ENCODE measurements at places on chromosomes 4 and X.
A peak's percentile ranks its signal among the peaks of the same experiment; 100 is the strongest.

GRCh38 chrX:81238166-81238565, 36.3 kb downstream of the SH3BGRL start:
- DNase-seq: no peak

DNA sequence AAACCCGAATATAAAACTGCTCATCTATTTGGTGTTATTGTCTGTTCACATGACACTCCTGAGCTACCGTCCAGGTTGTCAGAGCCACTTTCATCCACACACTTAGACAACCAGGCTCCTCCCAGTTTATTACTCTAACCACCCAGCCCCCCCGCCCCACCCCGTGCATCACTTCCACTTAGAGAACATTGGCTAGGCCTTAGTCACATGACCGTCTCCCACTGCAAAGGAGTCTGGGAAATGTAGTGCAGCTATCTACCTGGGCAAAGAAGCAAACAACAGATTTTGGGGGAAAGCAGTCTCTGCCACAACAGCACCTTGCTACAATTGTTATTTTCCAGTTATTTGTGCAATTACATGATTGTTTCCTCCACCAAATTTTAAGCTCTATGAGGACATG, 57.6 kb upstream of the RBPJ start:
- no peak for DNase-seq

GRCh38 chr4:138702190-138702824, 313.3 kb upstream of the NOCT start:
- no peak for DNase-seq

- no peak for DNase-seq
Measured at GRCh38 chrX:27350476-27350875, 112.7 kb downstream of the PPP4R3C start.

DNA sequence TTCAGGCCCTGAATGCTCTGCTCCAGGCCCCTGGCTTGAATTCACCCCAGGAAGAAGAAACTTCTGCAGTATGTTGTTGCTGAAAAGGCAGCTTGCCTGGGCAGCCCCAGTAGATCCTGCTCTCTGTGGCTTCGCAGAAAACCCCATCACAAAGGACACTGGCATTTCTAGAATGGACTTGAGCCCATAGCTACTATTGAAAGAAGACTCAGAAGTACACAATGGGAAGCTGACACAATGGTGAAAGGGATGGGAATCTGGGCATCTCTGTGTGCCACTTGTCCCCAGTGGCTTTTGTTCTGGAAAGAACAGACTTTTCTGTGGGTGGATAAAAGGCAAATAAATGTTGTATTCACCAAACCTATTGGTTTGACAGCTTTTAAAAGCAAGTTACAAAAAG, 67.4 kb upstream of the SCML1 start:
- no peak for DNase-seq

- DNase-seq: peak; percentile 27
Measured at GRCh38 chrX:48890934-48891401, 6.6 kb downstream of the TIMM17B start.

DNA sequence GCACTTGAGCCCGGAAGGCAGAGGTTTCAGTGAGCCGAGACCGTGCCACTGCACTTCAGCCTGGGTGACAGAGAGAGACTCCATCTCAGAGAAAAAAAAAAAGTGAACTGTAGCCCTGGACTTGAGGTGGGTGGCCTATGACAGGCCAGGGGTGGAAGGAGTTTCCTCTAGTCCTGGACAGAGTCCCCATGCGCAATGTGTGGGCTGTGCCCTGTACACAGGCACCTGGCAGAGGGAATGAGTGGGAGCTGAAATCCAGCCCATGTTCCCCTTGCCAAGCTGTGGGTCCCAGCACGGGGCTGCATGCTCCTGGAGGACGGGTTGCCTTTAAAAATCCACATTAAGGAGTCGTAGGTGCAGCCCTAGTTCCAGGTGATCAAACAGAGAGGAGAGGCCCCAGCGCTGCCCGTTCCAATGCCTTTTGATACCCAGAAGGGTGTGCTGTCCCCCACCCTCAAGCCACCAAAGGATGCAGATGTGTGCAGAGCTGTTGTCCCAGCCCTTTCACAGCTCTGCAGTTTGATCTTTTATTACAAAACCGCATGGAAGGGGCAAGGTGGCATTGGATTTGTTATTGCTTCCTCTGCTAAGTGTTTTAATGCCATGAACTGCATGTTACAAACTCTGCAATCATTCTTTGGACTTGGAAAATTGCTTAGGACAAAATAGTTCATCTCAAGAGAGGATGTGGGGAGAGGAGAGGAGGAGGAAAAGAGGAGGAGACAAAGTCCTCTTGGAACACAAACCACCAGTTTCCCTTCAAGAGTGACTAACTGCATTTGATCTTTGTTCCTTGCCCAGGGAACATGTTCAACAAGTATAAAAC, 38.0 kb upstream of the PDK3 start:
- no peak for DNase-seq

DNA sequence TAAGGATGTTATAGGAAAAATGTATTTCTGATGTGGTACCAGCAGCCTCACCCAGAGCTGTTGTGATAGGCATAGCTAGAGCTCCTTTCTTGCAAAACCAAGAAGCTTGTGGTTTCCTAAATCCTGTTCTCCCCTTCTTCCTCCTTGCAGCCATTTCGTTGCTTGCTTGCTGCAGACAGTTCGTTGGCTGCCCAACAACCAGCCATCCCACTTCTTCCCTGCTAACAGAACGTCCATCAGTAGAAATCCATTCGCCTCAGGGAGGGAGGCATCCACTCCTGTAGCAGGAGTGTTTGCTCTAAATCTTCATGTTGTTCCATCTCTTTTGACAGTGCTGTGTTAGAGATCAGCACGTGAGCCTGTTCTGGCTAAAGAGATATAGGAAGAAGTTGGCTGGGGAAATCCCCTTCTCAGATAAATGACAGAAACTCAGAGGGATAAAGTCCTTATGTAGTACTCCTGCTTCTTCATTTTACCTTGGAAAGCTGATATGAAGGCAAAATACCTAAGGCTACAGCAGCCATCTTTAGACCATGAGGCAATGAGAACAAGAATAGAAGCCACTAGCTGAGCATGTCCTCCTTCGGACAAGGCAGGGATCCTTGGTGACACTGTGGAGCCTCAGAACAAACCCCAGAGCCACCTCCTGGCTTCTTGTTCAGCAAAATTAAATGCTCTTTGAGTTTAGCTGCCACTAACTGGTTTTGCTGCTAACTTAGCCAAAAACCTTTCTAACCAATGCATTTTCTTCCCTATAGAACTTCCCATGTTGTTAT, 68.4 kb upstream of the RELL1 start:
- no peak for DNase-seq

DNA sequence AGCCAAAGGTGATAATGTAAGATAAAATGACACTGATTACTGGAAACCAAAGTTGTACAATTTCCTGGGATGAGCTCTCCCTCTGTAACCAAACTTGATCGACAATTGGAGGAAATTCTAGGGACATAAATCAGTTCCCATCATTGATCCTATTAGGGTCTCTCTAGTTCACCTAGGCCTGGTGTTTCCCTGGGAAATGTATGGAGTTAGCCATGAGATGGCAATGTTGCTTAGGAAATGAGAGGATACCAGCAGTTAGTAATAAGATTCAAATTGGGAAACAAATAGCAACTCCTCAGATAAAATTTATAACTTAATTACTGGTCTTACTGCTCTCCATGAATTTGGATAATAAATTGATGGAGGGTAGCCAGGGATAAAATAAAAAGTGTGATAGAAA, 52.2 kb downstream of the SPATA18 start:
- DNase-seq: no peak

DNA sequence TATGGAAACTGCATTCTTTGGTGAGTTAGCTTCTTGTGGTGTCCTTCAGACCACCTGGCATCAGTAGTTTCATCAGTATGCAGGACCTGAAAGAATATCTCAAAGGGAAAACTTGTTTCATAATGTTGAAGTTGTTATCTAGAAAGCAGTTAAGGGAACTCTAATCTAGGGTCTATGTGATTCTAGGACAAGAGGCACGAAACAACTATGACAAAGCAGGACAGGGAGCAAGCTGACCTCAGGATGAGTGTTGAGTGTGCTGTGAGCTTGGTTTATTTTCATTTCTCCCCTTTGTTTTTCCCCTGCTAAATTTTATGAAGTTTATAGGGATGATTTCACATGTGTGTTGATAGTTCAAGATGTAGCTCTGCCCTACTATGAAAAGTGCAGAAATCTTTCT, 65.7 kb downstream of the MXRA5 start:
- no peak for DNase-seq

- no peak for DNase-seq
Measured at GRCh38 chr4:153603258-153603657, 80.8 kb upstream of the TLR2 start.

DNA sequence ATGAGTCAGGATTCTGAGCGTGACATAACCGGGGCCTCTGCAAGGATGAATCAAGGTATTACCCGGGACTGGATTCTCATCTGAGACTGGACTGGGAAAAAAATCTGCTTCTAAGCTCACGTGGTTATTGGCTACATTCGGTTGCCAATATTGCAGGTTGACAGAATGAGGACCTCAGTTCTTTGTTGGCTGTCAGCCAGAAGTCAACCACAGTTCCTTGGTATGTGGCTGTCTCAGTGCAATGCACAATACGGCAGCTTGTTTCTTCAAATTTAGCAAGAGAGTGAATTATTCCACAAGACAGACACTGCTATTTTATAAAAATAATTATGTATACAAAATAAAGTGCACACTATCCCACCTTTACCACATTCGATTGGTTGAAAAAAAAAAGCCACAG, 424.2 kb downstream of the KLHL4 start:
- DNase-seq: no peak

GRCh38 chr4:170198747-170199146, 109.0 kb upstream of the AADAT start:
- DNase-seq: no peak

DNA sequence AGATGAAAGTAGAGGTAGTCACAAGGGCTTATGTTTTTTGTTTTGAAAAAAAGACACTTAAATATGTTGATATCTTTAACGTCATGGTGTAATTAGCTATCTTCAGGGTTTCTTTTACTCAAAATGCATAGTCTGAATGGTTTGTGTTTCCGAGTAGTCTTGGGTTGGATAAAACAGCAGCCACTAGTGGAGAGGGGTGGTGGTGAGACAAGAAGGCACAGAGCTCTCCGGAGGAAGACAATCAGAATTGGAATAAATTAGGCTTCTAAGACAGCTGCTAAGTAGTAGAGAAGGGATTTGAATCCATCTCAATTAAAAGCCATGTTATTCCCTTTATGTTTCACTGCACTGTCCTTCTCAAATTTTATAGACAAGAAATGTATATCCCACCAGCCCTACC, 240.4 kb upstream of the VEGFC start:
- DNase-seq: no peak

DNA sequence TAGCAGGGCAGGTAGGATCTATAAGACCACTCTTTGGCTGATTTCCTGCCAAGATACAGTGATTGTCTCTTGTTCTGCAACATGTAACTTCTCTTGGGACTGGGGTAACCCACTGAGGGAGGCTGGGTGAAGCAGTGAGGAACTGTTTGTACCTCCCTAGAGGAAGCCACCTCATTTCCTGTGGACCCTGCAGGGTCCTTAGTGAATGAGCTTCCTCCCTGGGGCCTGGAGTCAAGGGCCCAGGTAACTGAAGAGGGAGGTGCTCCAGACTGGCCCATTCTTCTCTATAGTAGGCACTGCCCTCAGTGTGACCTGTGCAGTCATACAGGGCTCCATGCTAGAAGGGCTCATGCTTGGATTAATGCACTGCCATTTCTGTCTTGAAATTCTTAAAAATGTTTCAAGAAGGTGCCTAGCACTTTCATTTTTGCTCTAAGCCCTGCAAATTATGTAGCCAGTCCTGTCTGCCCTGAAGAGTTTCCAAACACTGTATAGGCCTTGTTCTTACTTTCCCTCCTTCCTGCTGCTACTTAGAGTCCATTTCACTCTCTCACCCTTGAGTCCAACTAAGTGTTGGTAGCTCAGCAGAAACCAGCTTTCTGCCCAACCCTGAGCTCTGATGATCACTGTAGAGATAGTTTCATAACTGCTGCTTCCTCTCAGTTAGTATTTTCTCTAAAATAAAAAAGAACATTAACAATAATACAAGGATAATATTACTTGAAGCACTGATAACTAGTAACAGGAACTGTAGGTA, 8.5 kb upstream of the GRIA3 start:
- DNase-seq: no peak

DNA sequence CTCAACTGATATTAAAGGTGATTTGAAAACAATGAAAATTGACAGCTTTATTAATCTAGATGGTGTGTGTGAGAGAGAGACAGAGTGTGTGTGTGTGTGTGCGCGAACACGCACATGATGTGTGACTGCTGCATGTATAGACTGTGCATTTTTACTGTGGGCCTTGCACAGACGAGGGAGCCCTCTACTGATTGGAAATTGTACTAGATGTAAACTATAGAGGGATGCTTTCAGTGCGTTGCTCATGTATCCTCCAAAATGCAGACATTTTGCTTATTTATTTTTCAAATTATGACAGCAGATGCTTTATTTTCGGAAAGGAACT, 168.4 kb upstream of the GK2 start:
- peak; percentile 6 for DNase-seq

DNA sequence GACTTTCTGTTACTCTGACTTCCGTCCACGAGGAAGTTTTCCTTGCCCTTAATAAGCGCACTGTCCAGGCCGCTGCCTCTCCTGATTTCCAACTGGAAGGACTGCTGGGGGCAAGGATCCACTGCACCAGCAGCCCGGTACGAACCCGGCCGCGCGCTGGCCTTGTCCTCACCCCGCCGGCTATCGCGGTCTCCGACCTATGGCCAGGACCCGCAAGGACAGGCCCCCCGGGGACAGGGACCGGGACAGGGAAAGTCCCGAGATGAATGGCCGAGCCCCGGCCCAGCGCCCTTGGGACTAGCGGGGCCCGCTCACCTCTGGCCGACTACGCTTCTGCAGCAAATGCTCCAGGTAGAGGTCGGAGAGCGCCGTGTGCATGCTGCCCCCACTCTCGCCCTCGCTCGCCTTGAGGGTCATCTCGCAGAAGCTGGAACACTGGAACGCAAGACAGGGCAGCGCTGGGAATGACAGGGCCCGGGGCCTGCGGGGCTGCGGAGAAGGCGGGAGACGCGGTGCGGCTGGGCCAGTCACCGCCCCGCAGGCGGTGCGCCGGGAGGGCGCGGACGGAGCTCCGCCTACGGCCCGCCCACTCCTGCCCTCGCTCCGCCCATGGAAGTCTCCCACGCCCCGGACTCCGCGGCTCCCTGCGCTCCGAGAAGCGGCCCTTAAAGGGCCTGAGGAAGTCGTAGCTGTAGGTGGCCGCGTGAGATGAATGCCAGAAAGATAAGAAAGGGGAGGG, at the start of gene MPP1:
TSS of gene MPP1 (minus strand) at position 529 of the 739 bp plus-strand sequence. CDS start at position 417, 112 bp downstream.
- peak; percentile 40 for DNase-seq

DNA sequence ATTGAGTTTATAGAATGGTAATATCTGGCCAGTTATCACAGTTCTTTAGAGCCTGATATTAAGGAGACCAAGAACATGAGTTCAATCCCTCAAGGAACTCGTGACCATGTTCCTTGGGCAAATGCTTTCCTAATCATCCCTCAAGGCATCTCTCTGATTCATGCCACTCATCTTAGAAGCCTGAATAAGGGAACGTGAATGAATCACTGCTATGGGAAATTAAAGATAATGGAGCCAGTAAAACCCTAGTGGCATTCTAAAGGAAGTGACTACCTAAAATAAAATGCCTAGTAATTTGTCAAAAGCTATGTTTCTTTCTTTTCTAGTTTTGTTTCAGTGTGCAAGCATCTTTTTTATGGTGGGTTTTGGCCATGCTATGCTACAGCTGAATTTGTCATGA, 1161.3 kb downstream of the C4orf33 start:
- no peak for DNase-seq

- DNase-seq: no peak
Measured at GRCh38 chr4:36665985-36666527, 384.6 kb downstream of the DTHD1 start.

GRCh38 chrX:1389181-1389992, 2.5 kb downstream of the SLC25A6 start:
- no peak for DNase-seq
